ENCODE measurements at places on chromosomes 6 and 20.

DNA sequence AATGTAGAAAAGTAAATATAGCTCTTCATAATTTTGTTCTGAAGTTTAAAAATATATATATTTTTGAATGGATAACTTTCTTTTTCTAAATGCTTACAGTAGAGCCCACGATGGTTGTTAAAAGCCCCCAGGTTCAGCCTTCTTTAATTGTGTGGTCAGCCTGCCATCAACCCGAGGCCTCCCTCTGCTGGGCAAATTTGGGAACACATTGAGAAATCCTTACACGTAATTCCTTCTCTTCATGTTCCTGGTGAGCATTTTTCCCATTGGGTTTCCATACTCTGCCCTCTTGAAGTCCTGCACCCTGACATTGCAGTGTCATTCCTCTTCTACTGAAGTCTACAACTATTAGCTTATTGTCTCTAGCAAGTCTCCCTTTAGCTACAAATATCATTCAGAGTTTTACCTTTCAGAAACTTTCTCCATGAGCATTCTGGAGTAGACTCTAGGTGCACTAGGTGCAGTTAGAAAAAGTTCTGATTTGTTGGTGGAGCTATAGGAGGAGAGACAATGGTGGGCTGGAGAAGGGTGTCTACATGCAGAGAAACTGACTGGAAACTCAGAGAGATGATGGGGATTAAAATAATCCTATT, 40.6 kb downstream of the TRIM38 start:
- no peak for DNase-seq

- no peak for DNase-seq
These were observed 101.5 kb upstream of the SCP2D1 start for GRCh38 chr20:18712131-18712530.

DNA sequence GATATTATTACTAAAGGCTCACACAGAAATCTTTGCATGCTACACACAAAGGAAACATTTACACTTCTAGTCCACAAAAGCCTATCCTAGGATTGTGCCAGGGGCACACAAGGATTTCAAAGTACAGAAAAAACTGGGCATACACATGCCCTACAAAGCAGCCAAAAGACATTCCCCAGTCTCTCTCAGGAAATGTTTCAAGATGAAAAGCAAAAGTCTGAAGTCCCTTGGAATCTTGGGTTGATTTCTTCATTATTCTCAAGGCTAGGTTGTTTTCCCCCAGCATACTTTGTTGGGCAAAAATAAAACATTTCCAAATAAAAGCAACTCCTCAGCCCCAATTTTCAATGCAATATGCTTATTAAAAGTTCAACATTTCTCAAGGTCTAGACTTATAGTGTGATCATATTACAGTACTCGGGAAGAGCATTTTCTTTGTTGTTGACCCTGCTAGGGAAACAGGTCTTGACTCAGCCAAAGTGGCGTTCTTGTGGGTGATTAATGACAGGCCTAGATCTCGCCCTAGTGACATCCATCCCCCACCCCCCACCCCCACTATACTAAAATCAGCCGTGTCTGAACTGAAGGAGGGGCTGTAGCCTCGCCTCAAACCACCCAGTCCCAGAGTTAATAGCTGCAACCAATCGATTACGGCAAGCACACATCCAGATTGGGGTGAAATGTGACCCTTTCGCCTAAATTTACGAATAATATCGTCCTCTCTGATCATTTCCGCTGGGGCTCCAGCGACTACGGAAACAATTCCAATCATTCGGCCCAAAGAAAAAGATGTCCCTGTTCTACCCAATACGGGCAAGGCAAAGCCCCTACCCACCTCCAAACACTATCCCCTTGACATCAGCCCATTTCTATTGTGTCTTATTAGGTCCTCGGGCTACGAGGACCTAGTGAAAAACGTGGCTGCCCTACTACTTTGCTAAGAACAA, 1.4 kb downstream of the AKIRIN2 start:
- DNase-seq = peak; percentile 61

- DNase-seq = no peak
These were observed 48.5 kb upstream of the EDN1 start for GRCh38 chr6:12241493-12242175.

- DNase-seq = no peak
These were observed 105.8 kb upstream of the DUSP22 start for GRCh38 chr6:186340-186965.

DNA sequence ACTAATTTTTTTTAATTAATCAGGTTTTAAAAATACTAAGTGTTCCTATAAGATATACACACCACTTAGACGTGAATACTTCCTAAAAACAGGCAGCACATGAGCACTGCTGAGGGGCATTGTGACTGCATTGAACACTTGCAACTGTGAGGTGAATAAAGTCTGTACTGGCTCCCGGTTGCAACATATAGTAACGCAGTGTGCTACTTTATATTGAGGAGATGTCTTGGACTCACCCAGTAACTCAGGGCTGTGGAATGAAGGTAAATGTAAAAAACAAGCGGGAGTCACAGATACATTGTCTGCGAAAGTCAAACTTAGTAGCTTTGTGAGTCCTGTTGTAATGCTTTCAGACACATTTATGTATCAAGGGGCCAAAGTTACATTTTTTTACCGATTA, 17.0 kb upstream of the HLA-A start:
- DNase-seq = no peak

DNA sequence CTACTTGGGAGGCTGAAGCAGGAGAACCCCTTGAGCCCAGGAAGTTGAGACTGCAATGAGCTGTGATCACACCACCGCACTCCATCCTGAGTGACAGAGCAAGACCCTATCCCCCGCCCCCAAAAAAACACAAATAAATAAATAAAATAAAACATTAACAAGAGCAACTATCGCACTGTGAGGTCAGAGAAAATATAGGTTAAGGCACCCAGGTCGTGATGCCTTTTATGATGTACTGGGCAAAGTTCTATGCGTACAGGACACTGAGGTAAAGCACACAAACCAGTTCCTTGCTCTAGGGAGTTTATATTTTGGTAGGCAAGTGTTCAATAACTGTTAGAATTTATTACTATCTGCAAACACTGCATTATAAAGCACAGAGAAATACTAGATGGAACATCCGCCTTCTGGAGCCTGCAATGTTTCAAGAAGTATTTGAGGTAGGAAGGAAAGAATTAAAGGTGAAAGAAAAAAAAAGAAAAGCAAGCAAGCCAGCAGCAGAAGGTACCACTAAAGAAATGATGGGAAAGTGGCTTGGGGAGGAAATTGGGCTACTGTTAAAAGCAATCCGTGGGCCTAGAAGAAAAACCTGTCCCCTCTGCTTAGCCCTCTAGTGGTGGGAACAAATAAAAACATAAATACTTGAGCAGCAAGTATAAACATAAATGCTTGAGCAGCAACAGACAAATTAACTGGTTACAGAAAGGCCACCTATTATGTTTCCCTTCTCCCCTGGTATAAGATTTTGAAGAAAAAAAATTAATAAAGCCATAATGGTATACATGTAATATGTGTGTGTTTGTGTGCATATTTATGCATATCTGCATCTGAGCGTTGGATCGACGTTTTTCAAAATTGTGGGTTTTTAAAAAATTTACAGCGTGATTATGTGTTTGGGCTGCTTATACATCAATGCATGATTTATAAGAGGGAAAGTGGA, 128.0 kb downstream of the PHACTR1 start:
- DNase-seq = peak; percentile 7

DNA sequence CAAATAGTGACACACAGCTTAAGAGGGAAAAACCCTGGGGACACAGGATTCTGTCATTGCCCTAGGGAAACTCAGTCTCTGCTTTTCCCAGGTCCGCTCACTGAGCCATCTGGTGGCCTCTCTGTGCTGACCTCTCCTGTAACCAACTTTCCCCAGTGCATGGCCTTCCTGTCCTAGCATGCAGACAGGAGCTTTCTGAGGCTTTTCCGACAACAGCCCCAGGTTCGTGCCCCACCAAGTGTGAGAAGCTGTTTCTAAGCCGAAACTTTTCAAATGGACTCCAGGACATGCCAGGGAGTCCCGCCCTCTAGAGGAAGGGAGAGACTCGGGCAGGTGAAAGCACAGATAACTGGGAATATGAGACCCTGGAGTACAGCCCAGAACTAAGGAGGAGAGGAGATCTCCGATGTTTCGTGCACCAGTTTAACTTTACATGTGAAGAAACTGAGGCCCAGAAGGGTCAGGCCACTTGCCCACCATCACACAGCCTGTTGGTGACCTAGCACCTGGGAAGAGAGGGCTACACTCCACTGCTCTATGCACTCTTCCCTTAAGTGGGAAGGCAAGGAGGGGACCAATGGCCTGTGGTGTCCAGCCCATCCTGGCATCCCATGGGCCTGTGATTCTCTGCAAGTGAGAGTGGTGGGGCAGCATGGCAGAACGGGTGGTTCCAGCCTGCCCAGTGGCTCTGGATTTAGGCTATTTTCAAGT, 46.2 kb downstream of the RPP40 start:
- no peak for DNase-seq

DNA sequence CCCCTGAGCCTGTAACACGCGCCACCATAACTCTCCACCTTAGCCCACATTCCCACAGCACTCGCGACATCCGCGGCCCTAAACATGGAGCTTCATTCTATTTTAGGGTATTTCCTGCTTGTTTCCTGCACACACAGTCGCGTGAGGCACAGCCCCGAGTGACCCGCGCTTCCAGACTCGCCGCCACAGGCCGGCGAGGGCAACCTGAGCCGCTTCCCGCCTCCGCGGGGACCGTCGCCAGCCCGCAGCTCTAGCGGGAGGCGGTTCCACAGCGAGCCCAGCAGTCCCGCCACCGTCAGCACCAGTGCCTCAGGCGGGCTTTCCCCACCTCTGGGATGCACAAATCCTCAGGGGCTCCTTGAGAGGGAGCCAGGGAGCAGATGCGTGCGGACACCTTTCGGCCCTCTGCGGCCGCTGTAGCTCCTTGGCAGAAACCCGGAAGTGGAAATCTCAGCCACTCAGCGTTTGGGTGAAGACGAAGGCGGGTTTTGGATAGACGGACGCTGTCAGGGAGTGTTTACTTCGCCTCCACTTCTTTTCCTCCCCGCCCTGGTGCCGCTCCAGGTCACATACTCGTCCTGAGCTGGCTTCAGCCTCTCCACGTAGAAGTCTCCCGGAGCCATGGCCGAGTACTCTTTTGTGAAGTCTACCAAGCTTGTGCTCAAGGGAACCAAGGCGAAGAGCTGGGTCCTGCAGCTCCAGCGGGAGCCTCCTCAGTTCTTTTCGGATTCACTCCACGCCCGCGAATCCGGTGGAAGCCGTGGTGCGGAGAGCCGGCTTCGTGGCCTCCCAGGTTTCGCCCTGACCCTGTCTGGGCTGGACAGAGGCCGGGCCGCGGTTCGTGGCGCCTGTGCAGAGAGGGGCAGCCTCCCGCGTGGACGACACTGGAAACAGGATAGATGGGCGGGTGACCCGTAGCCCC, 2177.4 kb upstream of the DEFB115 start:
- DNase-seq = peak; percentile 5

GRCh38 chr6:11963756-11964500, 48.2 kb upstream of the HIVEP1 start:
- DNase-seq = no peak

All from stromal cell of bone marrow (primary cell).